Fibroblast of skin of left biceps (primary cell): ENCODE measurements at places on chromosomes 11 and 22.
A peak's percentile ranks its signal among the peaks of the same experiment; 100 is the strongest.

DNA sequence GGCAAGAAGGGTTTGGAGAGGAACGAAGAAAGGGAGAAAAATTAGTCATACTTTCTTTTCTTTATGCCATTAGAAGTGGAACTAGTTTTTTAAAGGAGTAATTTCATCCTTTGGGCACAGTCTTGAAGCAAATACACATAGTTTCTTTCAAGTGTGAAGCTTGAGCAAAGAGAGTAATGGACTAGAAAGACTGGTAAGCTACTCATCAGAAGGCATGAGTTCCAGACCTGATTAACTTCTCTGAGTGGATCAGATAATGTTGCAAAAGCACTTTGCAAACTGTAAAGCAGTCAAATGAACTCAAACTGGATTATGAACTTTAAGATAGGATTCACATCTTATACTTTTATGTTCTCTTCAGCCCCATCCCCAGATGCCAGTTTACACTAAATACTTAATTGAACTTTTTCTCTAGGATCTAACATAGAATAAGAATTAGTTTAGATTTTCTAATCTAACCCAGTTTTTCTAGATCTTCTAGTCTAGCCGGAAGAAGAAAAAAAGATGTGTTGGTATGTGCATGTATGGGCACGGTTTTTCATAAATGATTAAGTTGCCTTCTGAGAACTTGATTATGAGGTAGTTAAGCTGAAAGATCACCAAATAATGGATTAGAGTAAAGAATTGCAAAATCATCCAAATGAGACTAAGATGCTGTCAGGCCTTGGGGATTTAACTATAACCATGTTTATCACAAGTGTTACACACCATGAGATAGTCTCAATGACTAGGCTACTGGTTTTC is 2.5 kb downstream of the DDIAS start:
- no peak for DNase-seq

DNA sequence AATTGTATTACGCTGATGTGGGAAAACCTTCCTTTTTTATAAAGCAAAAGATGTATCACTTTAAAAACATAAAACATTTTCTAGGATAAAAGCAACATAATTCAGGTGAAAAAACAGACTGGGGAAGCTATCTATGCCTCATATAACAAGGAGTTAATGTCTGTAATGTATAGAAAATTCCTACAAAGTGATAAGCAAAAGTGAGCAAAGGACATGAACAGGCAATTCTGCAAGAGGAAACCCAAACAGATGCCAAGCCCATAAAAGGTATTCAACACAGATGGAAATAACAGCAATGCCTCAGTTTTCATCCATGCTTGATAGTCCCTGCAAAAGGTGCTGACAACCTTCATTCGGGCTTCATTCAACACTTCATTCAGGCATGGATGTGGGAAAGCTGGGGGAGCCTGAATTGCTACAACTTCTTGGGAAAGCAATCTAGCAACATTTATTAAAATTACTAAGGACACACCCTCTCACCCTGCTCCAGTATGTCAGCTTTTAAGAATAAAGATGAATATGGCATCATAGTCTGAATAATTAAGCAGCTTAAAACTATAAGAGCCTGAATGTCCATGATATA is 39.3 kb downstream of the KCNQ1OT1 start:
- no peak for DNase-seq

DNA sequence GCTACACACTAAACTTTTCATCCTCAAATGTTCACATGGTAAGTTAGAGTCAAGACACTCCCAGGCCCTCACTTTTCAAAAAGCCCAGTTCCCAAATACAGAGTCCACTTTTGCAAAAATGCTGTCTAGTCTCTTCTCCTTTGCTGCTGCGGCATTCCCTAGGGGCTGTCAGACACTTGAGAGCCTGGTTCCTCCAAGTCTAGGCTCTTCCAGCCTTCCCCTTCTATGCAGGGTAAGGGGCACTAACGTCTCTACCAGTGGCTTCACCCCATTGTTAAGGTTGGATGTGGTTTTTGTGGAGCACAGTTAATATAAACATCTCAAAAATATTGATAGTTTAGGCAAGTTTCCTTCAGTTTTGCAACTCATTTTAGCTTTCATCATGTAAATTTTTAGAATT is 181.5 kb downstream of the KIF18A start:
- DNase-seq: no peak

DNA sequence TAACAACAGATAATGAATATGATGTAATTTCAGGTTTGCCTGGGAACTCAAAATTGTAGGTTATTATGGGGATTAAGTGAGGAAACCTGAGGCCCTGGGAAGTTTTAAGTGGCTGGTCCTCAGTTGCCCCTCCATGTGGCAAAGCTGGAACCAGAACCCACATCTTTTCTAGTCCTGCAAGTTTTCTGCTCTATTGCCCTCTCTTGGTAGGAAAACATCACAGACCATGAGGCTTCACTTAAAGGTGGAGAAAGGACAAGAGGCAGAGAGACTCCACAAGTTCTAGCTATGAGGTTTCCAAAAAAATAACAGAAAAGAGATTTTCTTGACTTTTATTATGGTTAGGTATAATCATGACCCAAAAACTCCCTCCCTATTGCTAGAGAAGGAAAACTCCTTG is 115.5 kb upstream of the DDI1 start:
- no peak for DNase-seq

DNA sequence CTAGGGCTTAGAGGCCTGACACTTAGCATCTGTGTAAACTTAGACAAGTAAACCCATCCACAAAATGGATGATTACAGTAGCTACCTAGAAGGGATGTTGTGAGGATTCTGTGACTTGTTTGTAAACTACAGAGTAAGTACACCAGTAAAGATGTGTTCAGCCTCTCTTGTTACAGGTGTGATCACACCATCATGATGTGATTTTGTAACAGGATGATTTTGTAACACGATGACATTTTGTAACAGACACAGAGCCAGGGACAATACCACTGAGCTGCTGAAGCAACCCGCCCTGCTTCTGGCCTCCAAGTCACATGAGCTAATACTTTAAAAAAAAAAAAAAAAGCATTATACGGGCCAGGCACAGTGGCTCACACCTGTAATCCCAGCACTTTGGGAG is 17.0 kb downstream of the FADD start:
- DNase-seq: no peak

DNA sequence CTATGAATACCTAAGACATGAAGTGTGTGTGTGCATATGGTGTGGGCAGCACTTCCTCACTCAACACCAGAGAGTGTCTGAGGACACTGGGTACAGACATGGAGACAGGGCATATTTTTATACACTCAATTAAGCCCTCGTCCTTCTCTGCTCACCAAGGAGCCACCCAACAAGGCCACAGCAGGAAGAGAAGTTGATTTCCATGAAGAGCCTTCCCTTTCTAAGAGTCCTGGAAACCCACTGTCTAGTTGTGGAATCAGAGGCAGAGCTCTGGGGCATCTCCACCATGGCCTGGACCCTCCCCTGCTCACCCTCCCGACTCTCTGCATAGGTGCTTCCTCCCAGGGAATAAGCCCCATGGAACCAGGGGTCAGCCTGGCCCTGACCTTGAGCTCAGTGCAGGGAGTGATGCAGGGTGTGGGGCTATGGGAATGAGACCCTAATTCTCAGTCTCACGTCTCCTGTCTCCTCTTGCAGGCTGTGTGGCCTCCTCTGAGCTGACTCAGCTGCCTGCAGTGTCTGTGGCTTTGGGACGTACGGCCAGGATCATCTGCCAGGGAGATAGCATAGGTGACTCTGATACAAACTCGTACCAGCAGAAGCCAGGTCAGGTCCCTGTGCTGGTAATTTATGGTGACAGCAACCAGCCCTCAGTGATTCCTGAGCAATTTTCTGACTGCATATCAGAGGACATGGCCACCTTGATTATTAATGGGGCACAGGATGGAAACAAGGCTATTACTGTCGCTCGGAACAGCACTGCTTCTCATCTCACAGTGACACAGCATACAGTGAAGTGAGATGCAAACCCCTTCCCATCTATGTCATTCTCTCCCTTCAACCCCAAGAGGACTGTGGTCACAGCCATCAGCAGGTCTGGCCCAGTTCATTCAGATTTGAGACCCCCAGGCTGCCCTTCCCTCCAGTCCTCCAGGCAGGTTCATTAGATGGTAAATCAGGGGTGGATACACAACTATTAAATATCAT is 14.6 kb upstream of the IGLL5 start:
- DNase-seq: no peak

DNA sequence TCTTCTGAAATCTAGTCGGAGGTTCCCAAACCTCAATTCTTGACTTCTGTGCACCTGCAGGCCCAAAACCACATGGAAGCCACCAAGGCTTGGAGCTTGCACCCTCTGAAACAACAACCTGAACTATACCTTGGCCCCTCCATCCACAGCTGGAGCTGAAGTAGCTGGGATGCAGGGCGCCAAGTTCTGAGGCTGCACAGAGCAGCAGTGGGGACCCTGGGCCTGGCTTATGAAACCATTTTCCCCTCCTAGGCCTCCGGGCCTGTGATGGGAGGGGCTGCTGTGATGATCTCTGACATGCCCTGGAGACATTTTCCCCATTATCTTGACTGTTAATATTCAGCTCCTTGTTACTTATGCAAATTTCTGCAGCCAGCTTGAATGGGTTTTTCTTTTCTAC is 38.3 kb upstream of the MMP7 start:
- DNase-seq: no peak

- DNase-seq: no peak
Observed at GRCh38 chr11:30483056-30483455, 103.1 kb downstream of the MPPED2 start.

DNA sequence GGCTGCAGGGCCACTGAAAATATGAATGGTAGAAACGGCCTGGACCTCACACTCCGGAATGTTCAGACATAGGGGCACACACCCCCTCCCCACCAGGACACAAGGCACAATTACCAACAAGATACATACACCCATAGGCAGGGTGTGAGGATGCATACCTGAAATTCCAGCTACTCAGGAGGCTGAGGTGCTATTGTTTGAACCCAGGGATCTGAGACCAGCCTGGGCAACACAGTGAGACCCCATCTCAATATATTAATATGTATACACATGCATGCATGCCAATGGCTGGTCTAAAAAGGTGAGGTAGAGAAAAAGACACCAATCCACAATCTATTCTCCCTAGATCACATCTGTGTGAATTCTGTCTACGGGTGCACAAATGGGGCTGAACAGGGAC is 403.3 kb downstream of the SHANK2 start:
- DNase-seq: no peak

DNA sequence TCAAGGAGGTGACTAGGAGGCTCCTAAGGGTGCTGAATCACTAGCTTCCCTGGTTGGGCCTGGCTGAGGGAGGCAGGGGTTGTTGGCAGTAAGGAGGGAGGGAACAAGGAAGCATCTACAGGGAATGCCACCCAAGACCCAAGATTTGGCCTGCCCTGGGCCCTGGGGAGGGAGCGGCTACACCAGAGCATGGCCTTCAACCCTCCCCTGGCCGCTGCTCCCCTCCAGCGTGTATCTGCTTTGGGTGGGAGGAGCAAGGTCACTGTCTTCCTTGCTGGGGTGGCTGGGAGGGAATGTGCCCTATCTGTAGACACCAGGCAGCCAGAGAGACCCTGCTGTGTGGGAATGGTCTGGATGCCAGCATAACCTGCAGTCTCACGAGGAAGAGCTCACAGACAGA is 29.5 kb upstream of the MYEOV start:
- no peak for DNase-seq

DNA sequence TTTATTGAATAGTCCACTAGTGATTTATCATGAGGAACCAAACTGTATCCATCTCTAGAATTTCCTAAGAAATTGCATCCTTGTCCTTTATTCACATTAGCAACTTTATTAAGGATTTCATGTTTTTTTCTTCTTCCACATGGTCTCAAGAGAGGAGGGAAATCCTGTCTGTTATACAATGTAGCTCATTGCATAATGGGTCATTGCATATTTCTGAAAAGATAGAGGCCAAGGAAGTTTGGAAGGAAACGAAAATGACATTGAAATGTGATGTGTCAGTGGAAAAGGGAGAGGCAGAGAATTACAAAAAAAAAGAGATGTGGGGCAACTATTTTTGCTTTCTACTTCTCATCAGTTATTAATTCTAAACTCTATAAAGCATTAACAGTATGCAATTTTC is 353.1 kb downstream of the METTL15 start:
- DNase-seq: no peak

- no peak for DNase-seq
Observed at GRCh38 chr11:107018902-107019493, 722 bp upstream of the GUCY1A2 start.

- DNase-seq: no peak
Observed at GRCh38 chr11:93921695-93922468, 71.5 kb upstream of the VSTM5 start.

- no peak for DNase-seq
Observed at GRCh38 chr11:13672576-13673210, 4.2 kb downstream of the FAR1 start.

GRCh38 chr11:14974515-14975251 is 2.5 kb upstream of the CALCA start:
- DNase-seq: no peak

DNA sequence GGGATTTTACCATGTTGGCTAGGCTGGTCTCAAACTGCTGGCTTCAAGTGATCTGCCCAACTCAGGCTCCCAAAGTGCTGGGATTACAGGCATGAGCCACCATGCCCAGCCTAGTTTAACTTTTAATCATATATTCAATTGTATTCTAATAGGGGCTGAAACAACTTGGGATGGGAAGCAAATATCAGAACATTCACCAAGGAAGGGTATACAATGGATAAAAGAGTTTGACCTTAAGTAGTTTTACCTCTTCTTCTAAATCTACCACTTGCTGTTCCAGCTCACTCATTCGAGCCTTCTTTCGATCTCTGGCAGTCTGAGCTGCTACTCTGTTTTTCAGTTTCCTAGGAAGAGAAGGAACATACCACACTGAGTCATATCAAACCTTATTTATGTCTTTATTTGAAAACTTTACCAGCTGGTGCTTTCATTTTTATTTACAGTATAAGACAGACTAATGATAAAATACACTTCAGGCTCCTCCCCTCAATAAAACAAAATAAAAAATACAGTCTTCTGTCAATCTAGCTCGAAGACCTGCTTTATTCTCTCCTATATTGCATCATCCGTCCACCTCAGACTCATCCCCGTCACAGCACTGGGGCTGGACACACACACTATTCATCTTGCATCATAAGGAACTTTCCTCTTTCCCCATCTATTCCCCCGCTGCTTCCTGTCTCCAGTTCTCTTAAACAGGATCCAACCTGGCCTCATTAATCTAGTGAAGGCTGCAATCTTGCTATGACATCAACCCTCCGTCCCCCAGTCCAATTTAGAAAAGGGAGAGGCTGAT is 1.4 kb downstream of the XBP1 start:
- peak; percentile 88 for DNase-seq

- DNase-seq: no peak
Observed at GRCh38 chr22:45261407-45262088, 20.9 kb upstream of the KIAA0930 start.

DNA sequence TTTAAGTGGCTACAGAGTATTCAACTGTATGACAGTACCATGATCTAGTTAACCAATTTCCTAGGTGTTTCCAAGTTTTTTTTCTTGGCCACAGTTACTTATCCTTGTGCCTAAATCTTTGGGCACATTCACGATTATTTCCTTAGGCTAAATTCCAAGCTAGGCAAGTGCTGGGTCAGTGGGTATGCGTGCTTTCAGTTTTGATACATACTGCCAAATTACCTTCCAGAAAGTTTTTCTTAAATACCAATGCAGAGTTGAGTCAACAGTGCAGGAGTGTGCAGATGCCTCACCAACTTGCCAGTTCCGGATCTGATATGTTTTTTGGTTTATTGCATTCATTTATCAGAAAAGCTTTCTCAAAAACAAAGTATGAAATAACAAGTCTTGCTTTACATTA is 67.9 kb upstream of the OR4B1 start:
- DNase-seq: no peak
